NK-92 treated with Interleukin-12 subunit alpha and Interleukin-12 subunit beta, amount 100 ng/mL, for 24 hours (cell line): ENCODE measurements at places on chromosomes 16 and 17.

DNA sequence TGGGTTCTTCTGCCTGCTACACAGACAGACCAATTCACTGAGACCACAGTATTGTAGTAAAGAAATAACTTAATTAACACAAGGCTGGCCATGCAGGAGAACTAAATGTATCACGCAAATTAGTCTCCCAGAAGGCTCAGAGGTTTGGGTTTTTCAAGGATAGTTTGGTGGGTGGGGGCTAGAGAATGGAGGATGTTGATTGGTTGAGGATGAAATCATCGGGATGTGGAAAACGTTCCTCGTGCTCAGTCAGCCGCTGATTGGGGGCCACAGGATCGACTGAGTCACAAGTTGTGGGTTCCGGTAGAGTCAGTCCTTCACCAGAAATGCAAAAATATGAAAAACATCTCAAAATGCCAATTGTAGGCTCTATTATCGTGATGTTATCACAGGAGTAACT, 18.7 kb downstream of the RHOT1 start:
- no peak for DNase-seq

DNA sequence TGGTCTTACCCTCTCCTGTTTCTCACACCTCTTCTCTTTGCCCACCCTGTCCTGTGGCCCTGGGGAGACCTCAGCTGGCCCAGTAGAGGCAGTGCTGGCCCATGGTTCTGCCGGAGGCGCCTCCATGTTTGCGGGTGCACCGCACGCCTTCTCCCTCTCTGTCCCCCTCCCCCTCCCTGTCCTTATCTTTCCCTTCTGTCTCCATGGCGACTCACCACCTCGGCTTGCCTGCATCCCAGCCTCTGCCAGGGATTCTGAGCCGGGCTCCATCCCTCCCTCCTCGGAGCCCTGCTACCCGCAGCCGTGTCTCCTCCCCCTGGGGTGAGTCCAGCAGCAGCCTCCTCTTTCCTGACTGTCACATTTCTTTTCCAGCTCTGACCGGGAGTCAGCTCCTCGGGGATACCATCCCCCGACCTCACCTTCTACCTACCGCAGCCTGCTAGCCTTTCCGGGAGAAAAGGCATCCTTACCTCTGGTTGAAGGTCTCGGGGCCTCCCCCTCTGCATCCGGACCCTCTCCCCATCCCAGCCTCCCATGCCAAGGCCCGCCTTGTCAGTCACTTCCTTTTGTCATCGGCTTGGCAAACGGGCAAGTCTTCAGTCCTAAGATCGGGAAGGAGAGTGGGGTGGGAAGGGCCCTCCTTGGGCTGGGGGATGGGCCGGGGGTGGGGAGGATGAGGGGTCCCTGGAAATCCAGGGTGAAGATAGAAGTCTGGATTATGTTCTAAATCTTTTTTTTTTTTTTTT, at the start of gene RNF112:
RNF112 (plus strand) TSS at position 358 of the 746 bp plus-strand sequence; CDS start at position 535, 177 bp downstream.
- DNase-seq: no peak

DNA sequence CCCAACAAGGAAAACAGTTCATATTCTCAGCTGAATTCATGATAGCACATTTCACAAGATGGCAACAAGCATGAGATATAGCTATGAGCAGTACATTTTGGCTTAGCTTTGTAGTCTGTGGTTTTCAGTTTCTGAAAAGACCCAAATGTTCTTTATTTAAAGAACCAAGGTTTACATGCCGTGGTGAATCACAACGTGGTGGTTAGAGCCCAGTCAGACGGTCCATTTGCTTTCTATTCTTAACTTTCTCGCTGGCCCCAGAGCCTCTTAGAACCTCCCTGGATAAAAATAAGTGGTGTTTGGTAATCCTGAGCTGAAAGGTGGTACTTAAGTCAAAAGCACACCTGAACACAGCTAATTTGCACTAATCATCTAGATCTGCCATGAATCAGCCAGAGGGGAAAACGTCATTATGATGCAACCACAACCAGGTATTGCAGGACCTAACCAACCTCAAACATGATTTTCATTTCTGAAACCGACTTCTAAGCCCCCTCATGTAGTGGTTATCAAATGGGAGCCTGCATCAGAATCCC, 18.6 kb upstream of the HAPSTR1 start:
- DNase-seq: peak; percentile 67

GRCh38 chr17:45731459-45731858, 52.7 kb upstream of the CRHR1 start:
- DNase-seq: no peak

GRCh38 chr16:997440-998051, 16.0 kb downstream of the SOX8 start:
- DNase-seq: no peak
